ENCODE measurements at places on chromosomes 1 and 21. TPM values are rescaled to one million over a fixed set of nuclear protein-coding genes. Genes with fewer than 3 reads are reported as not detected.

NEK2 gene
- total RNA-seq = 104 TPM

TRAF5 gene
- total RNA-seq = 78.3 TPM

PGBD2 gene
- total RNA-seq = 4.6 TPM

LMX1A gene
- total RNA-seq = 3.8 TPM

KRTAP10-7 gene
- not detected for total RNA-seq

ZMYM4 gene
- 133 TPM for total RNA-seq

SIM2 gene
- not detected for total RNA-seq

SASS6 gene
- total RNA-seq = 15.5 TPM

RORC gene
- not detected for total RNA-seq

DNA sequence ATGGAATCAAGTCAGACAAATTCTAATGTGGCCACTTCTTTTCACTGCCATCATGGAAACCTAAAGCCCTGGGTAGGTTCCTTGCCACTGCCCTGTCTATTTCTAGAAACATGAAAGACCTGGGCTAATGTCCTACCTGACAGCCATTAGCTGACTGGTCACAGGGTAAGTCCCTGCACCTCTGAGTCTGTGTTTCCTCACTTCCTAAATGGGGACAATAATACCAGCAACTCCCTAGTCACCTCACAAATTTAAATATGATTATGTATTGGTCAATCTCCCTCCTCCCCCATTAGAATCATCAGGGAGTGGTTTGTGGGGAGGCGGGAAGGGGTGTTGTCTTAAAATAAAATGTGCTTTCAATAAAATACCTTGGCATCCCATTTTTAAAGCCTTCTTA lies 2.2 kb downstream of the CREG1 start:
- no peak for DNase-seq

DNA sequence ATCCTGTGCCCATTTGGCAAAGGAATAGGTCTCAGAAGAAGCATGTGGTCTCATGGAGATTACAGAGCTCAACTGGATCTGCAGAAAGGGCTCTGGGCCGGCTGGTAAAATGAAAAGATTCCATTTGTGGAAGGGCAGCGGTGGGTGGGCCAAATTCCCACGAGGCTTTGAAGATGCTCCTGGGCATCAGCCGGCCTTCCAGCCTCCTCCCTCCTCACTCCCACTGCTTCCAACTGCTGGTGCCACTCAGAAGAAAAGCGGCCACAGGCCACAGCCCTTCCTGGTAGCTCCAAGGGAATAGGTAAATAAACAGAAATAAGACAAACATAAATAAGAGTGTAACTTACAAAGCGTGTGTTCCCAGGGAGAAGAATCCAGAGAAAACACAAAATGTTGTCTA lies 136.3 kb upstream of the SLC44A3 start:
- DNase-seq = peak; percentile 26

GRCh38 chr1:172144445-172145061 lies 275.9 kb upstream of the C1orf105 start:
- no peak for DNase-seq

DNA sequence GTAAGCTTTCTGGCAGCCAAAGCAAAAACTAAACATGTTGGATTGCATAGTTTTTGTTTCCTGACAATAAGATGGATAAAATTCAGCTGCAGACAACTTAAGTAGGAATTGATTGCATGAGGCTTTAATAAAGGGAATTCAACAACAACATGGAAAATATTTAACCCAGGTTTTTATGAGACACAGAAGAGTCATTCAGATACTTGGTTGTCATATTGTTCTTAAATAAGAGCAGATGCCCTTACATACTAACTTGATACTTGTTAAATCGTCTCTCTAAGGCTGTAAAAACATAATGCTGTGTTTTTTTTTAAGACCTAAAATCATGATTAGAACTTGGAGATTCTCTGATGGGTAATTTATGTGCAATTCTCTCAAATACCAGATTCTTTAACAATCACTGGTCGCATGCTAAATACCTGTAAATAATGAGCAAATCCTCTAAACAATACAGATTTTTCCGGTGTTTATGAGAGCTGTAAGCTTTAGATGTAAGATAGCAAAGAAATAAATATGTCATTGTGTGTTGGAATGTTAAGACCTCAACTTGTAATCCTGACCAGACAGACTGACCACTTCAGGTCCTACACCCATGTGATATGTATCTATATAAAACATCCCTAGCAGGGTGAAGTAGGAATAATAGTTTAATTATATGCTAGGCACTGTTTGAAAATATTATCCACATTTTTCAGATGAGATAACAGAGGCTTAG lies 37.8 kb upstream of the CD34 start:
- no peak for DNase-seq

DNA sequence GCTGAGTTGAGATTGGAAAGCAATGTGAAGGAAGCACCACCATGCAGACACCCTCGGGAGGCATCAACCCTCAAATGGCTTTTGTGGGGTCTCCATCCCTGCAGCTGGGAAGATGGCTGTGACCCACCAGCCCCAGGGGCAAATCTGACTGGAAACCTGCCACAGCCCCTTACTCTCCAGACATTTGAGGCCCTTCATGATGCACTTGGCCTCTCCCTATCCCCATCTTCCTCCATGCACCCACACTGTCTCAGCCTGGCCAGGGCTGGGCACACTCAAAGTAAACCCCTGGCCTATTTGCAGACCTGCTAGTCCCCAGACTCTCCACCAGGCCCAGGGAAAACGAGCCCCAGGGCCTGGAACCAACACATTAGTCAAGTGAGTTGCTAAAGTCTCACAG lies 205.2 kb downstream of the MATN1 start:
- DNase-seq = peak; percentile 15

GRCh38 chr1:41319807-41320711 lies 41.2 kb upstream of the FOXO6 start:
- peak; percentile 54 for DNase-seq

DNA sequence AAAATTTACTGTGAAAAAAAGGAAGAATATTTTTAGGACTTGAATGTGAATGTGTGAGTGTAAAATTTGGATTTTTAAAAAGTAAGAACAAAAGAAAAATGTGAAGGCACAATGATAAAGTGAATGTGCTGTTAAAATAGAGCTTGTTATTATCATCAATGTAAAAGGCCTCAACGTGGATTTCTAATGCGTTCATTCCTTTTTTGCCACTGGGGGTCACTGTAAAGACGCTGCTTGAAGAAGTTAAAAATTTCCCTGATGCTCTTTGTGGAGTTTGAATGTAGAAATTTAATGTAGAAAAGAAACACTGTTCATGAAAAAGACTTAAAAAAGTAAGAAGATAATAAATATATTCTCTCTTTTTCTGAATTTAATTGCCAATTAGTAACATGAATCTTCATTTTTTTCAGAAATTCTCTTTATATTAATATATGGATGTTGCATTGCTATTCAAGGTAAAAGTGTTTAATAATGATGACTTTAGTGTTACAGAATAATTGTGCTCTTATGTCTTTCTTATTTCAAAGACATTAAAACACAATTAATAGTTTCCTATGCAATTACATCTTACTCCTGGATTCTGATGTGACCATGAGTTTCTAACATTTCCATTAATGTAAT lies 161.5 kb downstream of the DNM3 start:
- DNase-seq = peak; percentile 50

GRCh38 chr1:23013657-23014056 lies 2.0 kb downstream of the TEX46 start:
- peak; percentile 73 for DNase-seq

GRCh38 chr1:156268336-156268735 lies 14.3 kb downstream of the SMG5 start:
- DNase-seq = no peak

GRCh38 chr1:241311056-241311746 lies 45.8 kb downstream of the RGS7 start:
- no peak for DNase-seq

GRCh38 chr1:156336242-156336641 lies 1.9 kb downstream of the CCT3 start:
- no peak for DNase-seq

GRCh38 chr1:97849345-97850340 lies 71.2 kb downstream of the DPYD start:
- DNase-seq = no peak

- no peak for DNase-seq
Observed at GRCh38 chr1:109969146-109969829, 15.3 kb upstream of the AHCYL1 start.

GRCh38 chr1:85460555-85461088 lies 4.3 kb downstream of the DDAH1 start:
- no peak for DNase-seq

DNA sequence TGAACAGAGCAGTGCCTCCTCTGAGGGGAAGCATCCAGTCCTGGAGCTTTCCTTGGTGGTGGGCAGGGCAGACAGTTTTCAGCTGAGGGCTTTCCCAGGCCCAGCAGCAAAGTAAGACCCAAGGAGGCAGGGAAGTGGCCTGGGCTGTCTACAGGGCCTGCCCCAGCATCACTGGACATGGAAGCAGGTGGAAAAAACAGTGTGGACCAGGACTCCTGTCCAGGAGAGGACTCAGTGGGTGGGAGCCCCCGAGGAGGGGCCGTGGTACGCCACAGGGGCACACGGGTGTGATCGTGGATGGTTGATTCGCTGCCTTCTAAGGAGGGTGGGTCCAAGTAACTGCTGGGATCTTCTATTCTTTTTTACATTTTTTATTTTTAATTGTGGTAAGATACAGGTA lies 387.6 kb downstream of the KIF26B start:
- peak; percentile 10 for DNase-seq

GRCh38 chr1:17874710-17875109 lies 119.6 kb downstream of the ACTL8 start:
- DNase-seq = peak; percentile 70

- peak; percentile 90 for DNase-seq
Observed at GRCh38 chr1:31683997-31684396, 19.8 kb downstream of the COL16A1 start.

- no peak for DNase-seq
Observed at GRCh38 chr1:213993929-213994328, 6.2 kb downstream of the PROX1 start.

DNA sequence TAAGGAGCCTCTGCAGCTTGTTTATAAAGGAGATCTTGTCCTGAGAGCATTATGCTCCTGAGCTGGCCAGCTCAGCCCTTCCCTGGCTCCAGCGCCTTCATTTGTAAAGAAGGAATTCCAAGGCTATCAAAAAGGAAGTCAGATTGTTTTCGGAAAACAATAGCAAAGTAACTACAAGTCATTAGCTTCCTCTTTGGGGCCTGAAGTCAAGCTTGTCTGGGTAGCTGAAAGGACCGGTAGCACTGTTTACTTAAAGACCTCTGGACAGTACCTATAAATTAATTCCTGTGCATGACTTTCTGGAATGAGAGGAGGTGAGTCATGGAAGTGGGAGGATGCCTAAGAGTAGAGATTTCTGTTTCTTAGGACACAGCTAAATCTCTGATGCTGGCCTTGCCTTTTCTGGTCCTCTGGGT lies 20.7 kb upstream of the GJA5 start:
- peak; percentile 57 for DNase-seq

- peak; percentile 95 for DNase-seq
Observed at GRCh38 chr1:232110281-232111090, 483.9 kb downstream of the DISC1 start.

- DNase-seq = no peak
Observed at GRCh38 chr1:10549904-10550664, 75.3 kb downstream of the PEX14 start.

DNA sequence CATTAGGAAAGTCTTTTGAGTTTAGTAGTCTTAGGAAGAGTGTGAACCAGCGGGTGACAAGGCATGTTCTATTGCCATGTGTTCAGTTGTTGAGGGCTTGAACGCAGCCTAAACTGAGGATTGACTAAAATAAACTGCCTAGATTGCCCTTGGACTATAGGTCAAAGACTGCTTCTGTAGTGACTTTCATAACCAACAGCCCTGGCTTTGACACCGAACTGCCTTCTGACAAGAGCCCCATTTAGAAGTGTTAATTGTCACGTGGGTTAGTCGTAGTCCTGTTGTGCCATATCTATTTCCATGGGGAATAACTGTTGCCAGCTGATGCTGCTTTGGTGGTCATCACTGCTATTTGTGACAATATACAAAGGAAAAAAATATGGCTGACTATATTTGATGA lies 90.4 kb downstream of the TGFB2 start:
- DNase-seq = no peak

GRCh38 chr1:61743716-61744580 lies 1.7 kb downstream of the PATJ start:
- peak; percentile 66 for DNase-seq

- peak; percentile 64 for DNase-seq
Observed at GRCh38 chr1:159000625-159001024, 9.1 kb upstream of the IFI16 start.

DNA sequence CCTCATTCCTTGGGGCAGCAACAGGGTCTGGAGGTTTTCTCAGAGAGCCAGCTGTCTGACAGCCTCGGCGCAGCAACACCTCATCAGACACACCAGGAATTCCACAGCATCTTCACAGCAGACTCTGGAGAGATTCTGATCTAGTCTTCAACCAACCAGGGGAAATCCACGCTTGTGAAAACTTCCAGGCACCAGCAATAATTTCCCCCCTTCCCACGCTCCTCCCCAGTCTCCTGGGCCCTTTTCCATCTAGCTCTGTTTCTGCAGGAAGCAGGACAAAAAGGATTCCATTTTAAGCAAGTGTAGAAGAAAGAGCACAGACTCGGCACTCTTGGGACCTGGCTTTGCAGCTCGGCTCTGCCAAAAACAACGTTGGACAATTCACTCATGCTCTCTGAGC lies 44.3 kb upstream of the CAPZB start:
- DNase-seq = no peak

DNA sequence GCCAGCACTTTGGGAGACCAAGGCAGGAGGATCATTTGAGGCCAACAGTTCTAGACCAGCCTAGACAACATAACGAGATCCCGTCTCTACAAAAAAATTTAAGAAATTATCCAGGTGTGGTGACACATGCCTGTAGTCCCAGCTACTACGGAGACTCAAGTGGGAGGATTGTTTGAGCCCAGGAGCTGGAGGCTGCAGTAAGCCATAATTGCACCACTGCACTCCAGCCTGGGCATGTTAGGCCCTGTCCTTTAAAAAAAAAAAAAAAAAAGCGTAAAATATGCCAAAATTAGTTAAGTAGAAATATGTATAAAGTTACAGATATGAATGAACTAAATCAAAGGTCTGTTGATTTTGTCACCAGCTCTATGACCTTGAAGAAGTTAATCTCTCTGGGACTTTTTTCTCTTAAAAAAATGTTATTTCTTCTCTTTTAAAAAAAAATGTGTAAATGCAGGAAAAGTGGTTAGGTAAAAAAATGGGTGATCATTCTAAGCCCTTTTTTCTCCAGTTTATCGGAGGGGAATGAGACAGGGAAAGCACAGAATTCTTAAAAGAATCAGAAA lies 7.0 kb downstream of the EGLN1 start:
- no peak for DNase-seq

All from endodermal cell (in vitro differentiated cells).